ENCODE measurements at places on chromosomes 12 and 14.

DNA sequence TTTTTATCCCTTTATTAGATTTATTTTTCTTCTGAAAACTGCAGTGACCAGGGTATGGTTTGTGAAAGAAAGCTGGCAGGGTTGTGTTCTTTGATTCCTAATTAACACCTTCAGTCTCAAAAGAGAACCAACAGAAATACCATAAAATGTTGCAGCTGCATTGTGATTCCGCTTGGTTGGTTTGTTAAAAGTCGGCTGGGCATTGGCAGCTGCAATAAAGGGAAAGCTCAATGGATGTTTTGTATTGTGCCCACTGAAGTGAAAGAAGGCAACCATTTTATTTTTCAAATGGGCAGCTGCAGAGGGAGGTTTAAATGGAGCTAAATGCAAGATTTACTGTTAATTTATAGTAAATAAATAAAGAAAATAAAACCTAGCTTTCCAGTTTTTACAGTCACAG lies 16.7 kb downstream of the LGR5 start:
- DNase-seq = no peak

DNA sequence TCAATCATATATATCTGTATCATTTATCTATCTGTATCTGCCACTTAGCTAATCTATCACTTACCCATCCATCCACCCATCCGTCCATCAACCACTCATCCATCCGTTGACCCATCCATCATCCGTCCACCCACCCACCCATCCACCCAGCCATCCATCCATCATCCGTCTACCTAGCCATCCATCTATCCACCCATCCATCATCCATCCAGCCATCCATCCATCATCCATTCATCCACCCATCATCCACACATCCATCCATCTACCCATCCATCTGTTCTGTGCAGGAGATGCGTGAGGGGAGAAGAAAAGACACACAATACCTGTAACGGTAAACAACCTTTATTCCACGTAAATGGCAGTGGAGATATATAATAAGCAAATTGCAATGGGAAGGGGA lies 20.2 kb downstream of the NOC4L start:
- no peak for DNase-seq

DNA sequence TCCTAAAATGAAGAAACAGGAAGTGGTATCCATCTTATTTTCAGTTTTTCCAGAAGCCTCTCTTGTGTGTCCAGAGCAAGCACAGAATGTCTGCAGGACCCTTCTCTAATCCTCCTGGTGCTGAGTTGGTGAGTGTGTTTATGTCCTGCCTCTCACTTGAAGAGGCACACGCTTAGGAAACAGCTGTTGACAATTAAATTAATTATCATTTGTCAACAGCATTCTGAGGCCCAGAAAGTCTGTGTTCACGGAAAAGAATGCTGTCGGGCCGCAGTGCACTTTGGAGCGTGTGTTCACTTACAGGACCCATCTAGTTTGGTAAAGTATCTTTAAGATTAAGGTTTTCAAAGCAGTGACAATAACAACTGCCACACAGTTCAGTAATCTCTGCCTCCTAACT lies 70.5 kb downstream of the LMNTD1 start:
- no peak for DNase-seq

GRCh38 chr14:54794796-54795195 lies 107.8 kb downstream of the GCH1 start:
- no peak for DNase-seq

GRCh38 chr14:60665177-60665550 lies 15.9 kb upstream of the SIX1 start:
- no peak for DNase-seq

DNA sequence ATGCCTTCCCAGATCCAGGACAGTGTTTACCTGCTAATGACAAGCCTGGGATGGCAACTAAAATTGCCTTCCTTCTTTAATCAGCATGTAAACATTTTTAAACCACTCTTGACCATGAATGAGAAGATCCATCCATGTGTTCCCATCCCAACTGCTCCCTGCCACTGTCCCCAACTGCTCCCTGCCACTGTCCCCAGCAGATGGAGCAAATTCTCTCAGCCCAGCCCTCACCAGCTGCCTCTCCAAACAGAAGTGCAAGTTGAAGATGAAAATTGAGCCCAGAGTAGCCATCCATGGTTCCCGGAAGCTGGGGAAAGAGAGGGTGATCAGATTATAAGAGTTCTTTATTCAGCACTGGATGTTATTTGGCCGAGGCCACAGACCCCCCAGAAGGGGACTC lies 133.1 kb downstream of the SLC15A4 start:
- no peak for DNase-seq

- no peak for DNase-seq
Measured at GRCh38 chr14:61524936-61525292, 170.4 kb upstream of the HIF1A start.

DNA sequence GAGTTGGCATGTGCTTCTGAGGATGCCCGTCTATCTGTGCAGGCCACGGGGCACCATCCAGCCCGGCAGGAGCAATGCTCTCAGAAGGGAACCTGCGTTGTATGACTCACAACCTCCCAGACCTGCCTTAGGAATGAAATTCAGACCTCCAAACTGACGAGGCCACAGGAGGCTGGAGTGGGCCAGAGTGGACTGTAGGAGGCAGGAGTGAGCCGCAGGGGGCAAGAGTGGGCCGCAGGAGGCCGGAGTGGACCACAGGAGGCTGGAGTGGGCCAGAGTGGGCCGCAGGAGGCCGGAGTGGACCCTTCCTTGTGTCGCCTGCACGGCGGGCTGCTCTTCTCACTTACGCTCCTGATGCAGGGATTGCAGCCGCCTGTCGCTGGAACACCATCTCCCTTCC lies 11.1 kb upstream of the FBRSL1 start:
- DNase-seq = no peak

- DNase-seq = no peak
Measured at GRCh38 chr12:72679147-72679757, 407.1 kb downstream of the TRHDE start.

- DNase-seq = no peak
Measured at GRCh38 chr12:91609283-91609682, 426.7 kb upstream of the DCN start.

GRCh38 chr14:60632257-60632656 lies 17.0 kb downstream of the SIX1 start:
- DNase-seq = no peak

GRCh38 chr12:125097427-125097826 lies 32.2 kb downstream of the AACS start:
- no peak for DNase-seq

DNA sequence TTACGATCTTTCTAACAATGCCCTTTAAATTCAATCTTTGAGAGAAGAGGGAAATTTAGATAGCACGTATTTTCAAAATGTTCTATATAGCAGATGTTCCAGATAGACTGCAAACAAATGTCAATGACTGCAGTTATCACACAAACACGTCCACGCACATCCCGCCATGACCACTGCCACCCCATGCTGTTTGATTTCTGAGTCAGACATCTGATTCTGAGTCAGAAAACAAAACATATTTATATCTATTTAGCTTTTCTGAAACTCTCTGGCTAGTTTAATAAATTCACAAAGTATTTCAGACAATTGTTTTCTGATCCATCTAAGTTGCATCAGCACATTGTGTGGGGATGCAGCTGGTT lies 105.9 kb upstream of the BCAT1 start:
- DNase-seq = peak; percentile 38

DNA sequence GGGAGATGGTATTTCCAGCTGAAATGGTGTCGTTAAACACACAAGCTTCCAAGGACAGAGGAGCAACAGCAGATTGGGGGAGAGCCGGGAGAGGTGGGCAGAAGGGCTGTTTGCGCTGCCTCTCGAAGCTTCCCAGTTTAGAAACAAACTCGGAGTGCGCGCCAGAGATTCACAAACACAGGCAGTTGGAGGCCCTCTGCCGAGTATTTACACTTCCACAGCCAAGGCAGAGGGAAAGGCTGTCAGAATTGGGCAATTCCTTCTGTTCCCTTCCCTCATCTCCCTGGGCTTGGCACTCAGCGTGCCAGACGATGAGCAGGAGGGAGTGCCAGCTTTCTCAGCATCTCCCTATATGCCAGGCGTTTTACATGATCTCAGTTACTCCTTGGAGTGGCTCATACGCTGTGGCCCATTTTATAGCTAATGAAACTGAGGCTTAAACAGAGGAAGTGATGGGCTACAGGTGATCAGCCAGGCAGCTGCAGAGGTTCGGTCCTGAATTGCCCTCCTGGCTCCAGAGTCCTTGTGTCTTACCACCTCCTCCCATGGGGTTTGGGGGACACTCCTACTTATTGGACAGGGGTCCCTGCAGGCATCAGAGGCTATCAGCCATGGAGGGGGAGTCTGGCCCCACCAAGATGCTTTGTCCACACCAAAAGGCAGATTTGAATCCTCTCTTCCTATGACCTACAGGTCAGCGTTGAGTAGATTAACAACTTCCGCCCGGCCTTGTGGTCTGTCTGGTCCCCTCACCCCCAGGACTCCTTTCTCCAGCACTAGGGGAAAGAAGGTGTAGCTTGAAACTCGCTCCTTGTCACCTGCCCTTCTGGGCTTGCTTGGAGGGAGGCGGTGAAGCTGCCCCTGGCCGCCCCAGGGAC lies 3.1 kb downstream of the FAM222A start:
- DNase-seq = no peak

DNA sequence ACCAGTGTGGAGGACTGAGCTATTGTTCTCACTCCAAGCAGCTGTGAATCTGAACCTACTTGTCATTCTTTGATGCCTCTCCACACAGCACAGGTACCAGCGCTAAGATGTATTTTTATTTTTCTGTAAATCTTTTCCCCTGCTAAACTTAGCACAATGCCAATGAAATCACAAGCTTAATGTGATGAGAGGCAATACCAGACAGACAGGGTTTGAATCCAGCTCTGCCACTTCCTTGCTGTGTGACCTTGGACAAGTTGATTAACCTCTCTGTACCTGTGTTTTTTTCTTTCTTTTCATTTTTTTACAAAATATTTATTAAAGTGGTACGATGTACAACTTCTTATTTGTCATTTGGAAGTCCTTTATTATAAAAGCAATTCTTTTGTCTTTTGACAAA lies 757.6 kb downstream of the MED13L start:
- DNase-seq = no peak

DNA sequence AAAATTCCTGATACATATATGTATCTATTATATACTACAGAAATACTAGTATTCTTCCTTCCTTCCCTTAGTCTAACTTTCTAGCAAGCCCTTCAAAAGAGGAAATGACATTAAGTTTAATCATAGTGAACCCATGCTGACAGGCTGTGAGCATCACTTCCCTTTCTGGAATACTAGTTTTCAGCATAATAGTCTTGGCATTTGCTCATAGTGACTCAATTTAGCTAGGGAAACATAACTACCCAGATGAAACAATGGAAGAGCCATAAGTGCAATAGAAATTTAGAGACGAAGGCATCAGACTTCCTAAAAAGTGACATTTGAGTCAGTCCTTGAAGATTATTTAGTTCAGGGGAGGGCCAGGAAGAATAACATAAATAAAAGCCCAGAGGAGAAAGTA lies 184.5 kb upstream of the CRY1 start:
- peak; percentile 9 for DNase-seq

GRCh38 chr12:50160643-50161042 lies 6.5 kb downstream of the CERS5 start:
- DNase-seq = no peak

- peak; percentile 60 for DNase-seq
Measured at GRCh38 chr14:34628681-34629135, 1.2 kb downstream of the SNX6 start.

DNA sequence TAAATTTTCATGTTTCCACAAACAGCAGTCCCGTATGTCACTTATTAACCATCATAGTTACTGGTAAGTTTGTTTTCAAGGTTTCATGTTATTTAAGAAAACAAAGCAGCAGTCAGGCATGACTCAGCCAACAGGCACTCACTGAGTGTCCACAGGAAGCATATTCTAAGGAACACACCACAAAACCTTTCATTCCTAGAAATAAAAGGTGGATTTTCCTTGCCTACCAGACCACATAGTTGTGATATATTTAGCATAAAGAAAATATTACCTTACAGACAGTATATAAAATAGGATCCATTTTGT lies 143.3 kb upstream of the AVPR1A start:
- DNase-seq = no peak

- no peak for DNase-seq
Measured at GRCh38 chr12:46230306-46230705, 38.5 kb downstream of the SLC38A1 start.

GRCh38 chr14:65476273-65476941 lies 63.9 kb downstream of the FUT8 start:
- no peak for DNase-seq

- no peak for DNase-seq
Measured at GRCh38 chr12:45674181-45674977, 55.1 kb upstream of the ARID2 start.

DNA sequence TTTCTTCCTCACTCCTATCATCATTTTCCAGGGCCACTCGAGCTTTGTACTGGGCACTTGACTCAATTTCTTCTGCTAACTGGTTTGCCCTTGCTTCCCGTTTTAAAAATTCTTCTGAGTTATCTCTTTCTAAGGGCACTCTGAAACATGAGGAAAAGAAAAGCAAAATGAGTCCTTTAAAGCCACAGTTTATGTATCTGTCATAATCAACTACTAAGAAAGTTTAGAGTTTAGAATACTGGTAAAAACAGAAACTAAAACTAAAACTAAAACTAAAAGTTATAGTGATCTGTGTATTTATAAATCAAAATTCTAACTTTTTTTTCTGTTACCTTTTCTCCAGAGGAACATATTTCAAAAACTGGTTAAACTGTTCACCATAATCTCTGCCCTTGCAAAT lies 79.2 kb downstream of the ATXN2 start:
- no peak for DNase-seq

DNA sequence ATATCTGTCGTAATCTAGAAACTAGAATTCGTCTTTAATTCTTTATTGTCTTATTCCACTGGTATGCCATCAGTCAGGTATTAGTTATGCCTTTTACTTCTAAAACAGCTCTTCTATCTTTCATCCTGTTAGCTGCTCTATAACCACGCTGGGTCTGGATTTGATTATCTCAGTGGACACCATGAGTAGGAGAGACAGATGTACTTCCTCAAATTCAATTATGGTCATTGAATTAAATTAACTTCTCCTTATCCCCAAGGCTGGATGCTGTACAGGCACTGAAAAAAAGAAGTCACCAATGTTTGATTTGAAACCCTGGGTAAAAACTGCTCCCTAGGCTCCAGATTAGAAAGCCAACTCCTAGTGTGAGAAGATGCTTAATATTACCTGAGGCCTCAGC lies 107.3 kb downstream of the PIK3C2G start:
- DNase-seq = no peak
